Ovary (tissue), 10 donors: ENCODE measurements at places on chromosomes 7 and 10.
A peak's percentile ranks its signal among the peaks of the same experiment; 100 is the strongest.

GRCh38 chr7:27184337-27185012 lies 557 bp downstream of the HOXA11 start:
- DNase-seq, result peak; percentile 21

DNA sequence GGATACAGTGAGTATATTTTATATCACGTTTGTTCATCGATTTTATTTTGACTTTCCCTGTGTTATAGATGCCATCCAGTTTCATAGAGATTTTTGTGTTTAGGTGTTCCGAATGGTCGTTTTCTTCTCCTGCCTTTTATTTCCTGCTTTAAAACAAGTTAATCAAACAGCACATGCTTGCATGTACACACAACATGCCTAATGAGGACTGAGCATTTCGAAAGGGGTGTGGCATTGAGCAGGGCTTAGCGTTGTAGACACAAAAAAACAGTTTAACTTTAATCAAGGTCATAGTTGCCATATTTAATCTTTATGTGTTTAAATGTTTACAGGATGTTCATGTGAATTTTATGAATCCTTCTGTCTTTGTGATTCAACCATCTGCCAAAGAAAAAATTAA lies 430.5 kb upstream of the GALNT17 start:
- no peak for DNase-seq

DNA sequence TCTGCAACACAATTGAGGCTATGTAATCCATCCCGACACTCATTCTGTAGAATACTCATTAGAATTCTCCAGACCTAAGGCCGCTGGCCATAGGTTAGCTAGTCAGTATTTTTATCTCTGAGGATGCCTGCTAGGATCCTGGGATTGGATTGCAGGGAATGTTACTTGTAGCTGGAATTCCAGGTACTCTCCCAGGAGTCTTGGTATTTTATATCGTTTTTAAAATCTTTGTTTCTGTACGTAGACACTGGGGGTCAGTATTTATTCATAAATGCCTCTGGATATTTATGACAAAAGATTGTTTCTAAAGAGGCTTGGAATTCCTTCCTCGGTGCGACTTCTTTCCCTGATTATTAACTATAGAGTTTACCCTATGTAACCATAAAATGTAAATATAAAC lies 40.1 kb downstream of the BPGM start:
- no peak for DNase-seq

DNA sequence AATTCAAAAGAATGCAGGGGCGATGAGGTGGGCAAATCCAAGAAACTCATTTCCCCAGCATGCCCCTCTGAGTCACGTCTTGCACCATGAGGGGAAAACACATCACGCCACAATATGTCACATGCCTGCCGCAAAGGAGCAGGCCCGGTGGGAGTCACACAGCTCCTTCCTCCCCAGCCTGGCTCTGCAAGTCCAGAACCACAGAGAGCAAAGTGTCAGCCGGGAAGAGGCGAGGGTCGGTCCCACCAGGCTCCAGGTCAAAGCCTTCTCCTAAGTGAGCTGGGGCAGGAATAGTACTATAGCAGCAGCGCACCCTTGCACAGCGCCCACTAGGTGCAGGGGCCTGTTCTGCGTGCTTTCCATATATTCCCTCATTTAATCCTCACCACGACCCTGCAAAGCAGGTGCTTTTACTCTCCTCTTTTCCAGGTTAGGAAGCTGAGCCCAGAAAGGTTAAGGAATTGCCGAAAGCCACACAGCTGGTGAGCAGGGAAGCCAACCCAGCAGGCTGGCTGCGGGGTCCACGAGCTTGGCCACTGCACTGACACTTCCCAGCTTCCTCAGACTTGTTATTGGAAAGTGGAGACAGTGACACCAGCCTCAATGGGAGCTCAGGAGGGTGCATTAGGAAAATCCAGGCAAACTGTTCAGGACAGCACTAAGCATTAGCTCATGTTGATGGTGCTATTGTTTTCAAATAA lies 94.0 kb upstream of the ZMIZ1 start:
- DNase-seq, result peak; percentile 76

DNA sequence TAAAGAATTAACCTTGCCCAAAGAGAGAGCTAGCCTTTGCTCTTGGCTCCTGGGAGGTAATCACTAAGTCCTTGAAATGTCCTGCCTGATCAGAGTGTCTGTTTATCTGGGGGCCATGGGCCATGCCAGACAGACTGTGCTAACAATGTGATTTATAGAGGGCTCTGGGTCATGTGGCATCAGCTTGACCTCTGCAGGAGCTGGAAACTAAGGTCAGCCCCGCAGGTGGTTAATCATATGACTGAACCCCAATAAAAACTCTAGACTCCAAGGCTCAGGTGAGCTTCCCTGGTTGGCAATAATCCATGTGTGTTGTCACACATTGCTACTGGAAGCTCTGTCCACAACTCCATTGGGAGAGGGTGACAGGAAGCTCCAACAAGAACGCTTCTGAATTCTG lies 47.5 kb downstream of the NDUFB2 start:
- no peak for DNase-seq

- no peak for DNase-seq
These were observed 3.8 kb downstream of the TMEM184A start for GRCh38 chr7:1552200-1552599.

GRCh38 chr10:17353568-17354300 lies 100.7 kb downstream of the ST8SIA6 start:
- DNase-seq, result no peak

DNA sequence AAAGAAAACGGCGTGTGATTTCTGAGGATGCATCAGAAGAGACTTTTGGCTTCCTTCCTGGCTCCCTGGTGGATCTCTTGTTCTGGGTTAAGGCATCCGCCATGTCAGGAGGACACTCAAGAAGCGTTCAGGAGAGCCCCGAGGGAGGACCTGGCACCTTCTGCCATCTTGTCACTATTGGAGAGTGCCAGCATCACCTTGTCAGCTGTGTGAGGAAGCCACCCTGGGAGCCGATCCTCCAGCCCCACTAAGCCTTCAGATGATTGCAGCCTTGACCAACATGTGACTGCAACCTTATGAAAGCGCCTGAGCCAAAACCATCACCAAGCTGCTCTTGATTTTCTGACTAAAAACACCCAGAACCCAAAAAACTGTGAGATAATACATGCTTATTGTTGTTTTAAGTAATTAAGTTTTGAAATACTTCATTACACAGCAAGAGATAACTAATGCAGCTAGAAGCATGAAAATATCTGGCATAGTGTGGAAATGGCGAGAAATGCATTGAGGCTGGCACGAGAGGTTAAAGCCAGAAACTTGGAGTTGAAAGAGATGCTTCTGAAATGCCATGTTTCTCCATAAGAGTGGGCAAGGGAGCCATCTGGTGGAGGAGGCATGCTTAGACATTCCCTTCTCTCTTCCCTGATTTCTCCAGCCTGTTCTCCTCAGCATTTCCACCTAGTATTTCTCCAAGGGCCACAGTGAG lies 5.4 kb upstream of the ZFYVE27 start:
- DNase-seq, result peak; percentile 65

DNA sequence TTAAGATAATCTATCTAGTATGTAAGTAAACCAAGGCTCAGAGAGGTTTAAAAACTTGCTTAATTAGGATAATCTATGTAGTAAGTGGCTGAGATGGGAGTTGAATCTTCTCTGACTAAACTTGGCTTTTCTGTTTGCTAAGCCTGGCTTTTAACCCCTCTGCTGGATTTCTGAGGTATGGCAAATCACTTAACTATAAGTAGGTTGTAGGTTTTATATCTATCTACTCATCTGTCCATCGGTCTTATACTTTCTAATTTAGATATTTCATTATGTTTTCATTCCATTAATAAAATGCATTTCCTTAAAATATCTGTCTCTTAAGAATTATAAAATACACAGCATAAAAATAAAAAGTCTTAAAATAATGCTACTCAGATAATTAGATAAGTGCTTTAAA lies 59.4 kb downstream of the ST7 start:
- DNase-seq, result no peak

DNA sequence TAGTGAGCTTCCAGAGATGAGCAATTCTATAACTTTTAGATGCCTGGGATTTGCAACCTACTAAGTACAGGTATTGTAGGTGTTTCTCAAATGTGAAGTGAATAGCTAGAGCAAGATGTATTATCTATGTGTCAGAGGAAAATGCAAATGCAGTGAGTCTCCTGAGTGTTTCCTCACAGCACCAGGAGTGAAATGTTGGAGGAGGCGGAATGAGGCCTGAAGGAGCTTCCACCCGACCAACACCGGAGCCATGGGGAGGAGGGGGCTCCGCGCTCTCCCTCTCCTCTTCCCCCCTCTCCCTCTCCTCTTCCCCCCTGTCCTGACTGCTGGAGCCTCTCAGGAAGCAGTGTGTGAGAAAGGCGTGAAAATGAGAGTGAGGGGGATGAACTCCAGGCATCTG lies 79.9 kb upstream of the RNF32 start:
- DNase-seq, result no peak

DNA sequence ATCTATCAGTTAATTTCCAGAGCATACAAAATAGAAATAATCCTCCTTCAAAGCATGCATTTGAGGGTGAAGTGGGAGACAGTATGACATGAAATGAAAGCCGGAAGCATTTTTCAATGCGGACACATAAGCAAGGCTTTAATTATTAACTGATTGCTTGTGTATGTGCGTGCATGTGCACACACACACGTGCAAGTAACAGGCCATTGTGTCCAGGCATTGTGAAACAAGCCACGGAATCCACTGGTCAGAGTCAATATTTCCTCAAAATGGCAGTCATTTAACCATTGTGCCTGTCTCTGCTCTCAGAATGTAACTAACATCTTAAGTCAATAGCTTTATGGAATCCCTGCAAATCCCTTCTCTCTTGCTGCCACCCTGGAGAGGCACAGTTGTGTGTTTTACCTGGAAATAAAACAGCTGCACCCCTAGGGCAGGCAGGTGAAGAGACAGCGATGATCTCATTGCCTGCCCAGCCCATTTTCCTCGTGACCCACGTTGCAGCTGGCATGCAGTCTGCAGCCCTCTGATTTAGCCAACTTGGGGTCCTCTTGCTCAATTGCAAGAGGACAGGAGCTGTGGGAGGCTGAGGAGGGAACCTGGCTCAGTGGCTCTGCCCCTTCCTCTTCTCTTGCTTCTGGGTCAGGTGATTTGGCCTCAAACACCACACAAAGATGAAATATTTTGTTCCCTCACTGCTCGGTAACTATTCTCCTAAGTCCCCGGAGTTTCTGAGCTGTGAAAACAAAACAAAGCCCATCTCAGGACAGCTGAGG lies 500.9 kb upstream of the ZMIZ1 start:
- DNase-seq, result no peak

DNA sequence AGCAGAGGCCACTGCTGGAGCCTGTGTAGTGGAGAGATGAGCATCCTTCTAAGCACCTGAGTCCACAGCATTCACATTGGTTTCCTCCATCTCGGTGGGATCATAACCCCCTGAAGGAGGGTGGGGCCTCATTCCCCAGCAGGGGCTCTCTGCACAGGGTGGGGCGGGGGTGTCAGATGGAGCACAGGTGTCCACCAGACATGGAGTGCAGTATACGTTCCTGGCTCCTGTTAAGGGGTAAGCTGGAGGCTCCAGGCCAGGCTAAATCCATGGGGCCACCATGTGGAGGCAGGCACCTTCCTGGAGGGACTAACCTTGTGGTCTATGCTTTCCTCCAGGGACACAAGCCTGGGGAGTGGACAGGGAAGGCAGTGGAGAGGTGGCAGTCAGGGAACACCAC lies 252.6 kb downstream of the GRID1 start:
- DNase-seq, result no peak

DNA sequence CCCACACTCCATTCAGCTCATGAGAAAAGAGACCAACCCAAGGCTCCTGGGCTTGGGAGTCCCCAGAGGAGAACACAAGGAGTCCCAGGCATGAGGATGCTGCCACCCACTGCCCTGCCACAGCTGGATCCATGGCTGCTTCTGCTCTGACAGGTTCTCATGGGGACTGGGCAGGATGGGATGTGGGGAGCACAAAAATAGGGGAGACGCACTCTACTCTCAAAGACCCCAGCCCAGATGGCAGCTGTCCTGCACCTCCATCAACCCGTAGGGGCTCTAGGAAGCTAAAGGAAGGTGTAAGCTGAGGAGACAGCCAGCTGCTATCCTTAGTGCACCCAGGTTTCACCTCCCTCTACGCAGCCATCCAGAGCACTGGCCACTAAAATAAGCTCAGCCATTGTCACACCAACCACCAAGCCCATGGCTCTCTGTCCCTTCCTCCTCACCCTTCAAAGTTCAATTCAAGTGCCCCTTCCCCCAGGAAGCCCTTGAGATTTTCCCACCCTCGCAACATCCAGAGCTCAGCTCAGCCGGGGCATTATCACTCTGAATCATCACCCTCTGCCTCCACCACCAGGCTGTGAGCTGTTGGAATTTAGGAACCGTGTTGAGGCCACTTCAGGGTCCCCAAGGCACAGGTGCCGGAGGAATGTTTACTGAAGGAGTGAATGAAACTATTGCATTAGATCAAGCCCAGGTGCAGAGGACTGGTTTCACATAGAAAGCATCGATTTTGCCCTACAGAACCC lies 142.1 kb downstream of the GRID1 start:
- no peak for DNase-seq

GRCh38 chr7:112869111-112869774 lies 79.0 kb upstream of the TMEM168 start:
- no peak for DNase-seq

GRCh38 chr7:2524808-2525657 lies 5.5 kb downstream of the LFNG start:
- no peak for DNase-seq

- DNase-seq, result no peak
These were observed 40.4 kb downstream of the KCTD7 start for GRCh38 chr7:66669088-66669487.

GRCh38 chr7:38310591-38311101 lies 37.2 kb upstream of the TARP start:
- DNase-seq, result no peak

DNA sequence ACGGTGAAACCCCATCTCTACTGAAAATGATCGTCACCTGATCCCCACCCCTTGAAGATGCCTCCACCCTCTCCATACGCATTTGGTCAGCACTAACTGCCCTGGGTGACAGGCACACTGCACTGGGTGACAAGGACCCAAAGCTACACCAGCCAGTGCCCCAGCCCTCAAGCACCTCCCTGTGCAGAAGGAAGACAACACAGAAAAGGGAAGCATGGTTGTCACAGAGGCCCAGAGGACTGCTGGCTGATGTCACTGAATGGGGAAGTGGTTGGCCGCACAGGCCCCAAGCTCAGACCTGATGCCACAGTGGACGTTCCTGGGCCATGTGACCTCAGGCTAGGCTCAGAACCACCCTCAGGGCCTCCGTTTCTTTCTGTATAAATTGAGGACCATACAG lies 4.2 kb upstream of the PILRA start:
- DNase-seq, result no peak

- DNase-seq, result no peak
These were observed 13.6 kb downstream of the CCSER2 start for GRCh38 chr10:84341983-84342382.

DNA sequence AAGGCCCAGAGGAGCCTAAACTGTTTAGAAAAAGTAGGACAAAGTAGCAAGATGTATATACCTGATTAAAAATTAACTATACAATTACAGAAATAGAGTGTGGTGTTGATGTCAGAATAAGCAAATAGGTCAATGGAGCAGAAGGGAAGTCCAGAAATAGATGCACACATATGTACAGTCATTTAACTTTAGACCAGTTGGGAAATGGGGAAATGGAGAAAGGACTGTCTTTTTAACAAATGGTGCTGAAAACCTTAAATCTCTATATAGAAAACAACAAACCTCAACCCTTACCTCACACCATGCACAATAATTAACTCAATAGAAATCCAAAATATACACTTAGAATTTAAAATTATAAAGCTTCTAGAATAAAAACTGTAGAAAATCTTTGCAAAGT lies 72.2 kb downstream of the CH25H start:
- DNase-seq, result no peak
